ENCODE measurements at places on chromosomes 3 and 15. TPM values are rescaled to one million over a fixed set of nuclear protein-coding genes. Genes with fewer than 3 reads are reported as not detected.

DNA sequence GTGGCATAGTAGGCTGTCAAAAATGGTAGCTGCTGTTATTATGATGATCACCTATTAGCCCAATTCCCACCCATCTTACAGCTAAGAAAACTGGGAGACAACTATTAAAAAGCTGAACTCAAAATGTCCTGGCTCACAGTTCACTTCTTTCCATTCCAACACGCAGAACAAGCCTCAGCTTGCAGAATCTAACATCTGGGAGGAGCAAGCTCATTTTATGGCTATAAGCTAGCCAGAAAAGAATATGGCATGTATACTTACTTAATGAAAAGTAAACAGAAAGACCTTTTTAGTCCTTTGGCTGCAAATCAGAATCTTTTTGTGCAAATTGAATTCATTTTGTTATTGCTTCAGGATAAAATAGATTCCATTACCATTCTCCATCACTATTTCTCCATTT lies 34.8 kb upstream of the CFAP20DC start:
- DNase-seq, result no peak
- H3K27me3 ChIP-seq, result no peaks in the 10 kb centered on the region
- no peaks in the 10 kb centered on the region for H3K4me1 ChIP-seq
- no peaks in the 10 kb centered on the region for H3K36me3 ChIP-seq
- no peak overlapping the region for H3K4me3 ChIP-seq

- H3K4me1 ChIP-seq, result peaks cover under 1% of the 10 kb centered on the region
- H3K36me3 ChIP-seq, result no peaks in the 10 kb centered on the region
- DNase-seq, result no peak
- H3K4me3 ChIP-seq, result no peak overlapping the region
- H3K27me3 ChIP-seq, result no peaks in the 10 kb centered on the region
- peak overlapping the region; percentile 76 for H3K27ac ChIP-seq
Measured at GRCh38 chr3:14253707-14254382, 75.2 kb downstream of the LSM3 start.

DNA sequence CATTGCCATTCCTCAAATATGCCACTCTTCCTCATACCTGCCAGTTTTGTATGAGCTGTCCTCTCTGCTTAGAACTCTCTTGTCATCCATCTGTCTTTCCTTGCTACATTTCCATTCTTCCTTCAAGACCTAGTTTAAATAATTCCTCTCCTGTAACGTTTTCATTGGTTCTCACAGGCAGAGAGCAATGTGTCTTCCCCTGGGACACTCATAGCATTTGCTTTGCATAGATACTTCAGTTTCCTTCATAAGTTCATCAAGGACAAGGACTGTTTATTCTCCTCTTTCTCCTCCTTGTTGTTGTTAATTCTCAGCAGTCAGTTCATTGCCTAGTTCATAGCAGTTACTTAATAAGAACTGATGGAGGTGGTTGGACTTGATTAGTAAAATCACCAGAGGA lies 10.5 kb downstream of the NR2C2 start:
- no peaks in the 10 kb centered on the region for H3K27me3 ChIP-seq
- H3K4me3 ChIP-seq, result no peak overlapping the region
- no peaks in the 10 kb centered on the region for H3K4me1 ChIP-seq
- no peak for DNase-seq

MASP1 gene
- 11.5 TPM for total RNA-seq

GRCh38 chr15:89321521-89322410 lies 12.9 kb downstream of the POLG start:
- no peak overlapping the region for H3K4me3 ChIP-seq
- peaks cover 26% of the 10 kb centered on the region for H3K36me3 ChIP-seq

- no peaks in the 10 kb centered on the region for H3K27me3 ChIP-seq
- H3K4me3 ChIP-seq, result no peak overlapping the region
- H3K36me3 ChIP-seq, result no peaks in the 10 kb centered on the region
- no peaks in the 10 kb centered on the region for H3K4me1 ChIP-seq
Measured at GRCh38 chr15:75232252-75232813, 25.8 kb upstream of the GOLGA6C start.

CCR9 gene
- total RNA-seq, result not detected

EHD4 gene
- total RNA-seq, result 30.4 TPM

GRCh38 chr3:29614954-29615353 lies 334.1 kb downstream of the RBMS3 start:
- H3K27ac ChIP-seq, result no peak overlapping the region
- no peak overlapping the region for H3K4me3 ChIP-seq
- no peaks in the 10 kb centered on the region for H3K4me1 ChIP-seq
- no peak for DNase-seq
- no peaks in the 10 kb centered on the region for H3K36me3 ChIP-seq

CHRNA3 gene
- not detected for total RNA-seq

DNA sequence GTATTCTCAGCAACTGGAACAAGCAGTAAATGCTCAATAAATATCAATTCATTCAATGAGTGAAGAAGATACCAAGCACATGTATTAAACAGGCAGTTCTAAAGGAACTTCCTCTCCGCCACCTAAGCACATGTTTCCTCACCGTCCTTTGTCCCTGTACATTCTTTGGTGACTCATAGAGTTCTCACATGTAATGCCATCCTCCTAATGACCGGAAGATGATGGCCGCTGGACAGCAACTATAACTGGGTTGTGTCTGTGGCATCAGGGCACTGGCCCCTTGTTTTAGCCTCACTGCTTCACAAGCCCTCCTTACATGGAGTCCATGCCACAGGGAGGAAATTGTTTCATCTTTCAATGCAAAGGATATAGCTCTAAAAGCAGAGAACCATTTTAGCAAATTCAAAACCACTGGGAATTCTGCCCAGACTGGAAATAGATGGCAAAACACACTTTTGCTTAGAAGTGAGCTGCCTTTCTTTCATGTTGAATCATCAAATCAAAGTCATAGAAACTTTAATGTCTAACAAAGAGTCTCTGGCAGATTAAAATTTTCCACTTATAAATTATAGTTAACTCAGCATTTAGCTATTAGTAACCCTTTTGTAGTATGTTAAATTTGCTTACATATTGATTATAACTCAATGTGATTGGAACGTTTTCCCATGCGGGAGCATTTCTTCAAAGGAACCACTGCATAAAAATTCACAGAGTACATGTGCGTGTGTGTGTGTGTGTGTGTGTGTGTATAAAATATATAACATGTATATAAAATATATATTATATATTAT lies 74.1 kb downstream of the GAP43 start:
- no peaks in the 10 kb centered on the region for H3K4me1 ChIP-seq
- DNase-seq, result no peak
- H3K36me3 ChIP-seq, result no peaks in the 10 kb centered on the region
- H3K27ac ChIP-seq, result no peak overlapping the region

GRCh38 chr3:126341755-126342150 lies 15.5 kb downstream of the KLF15 start:
- no peak overlapping the region for H3K4me3 ChIP-seq
- H3K4me1 ChIP-seq, result no peaks in the 10 kb centered on the region
- peak; percentile 12 for DNase-seq
- no peaks in the 10 kb centered on the region for H3K27me3 ChIP-seq
- no peaks in the 10 kb centered on the region for H3K36me3 ChIP-seq

GRCh38 chr3:180646187-180646790 lies 33.0 kb downstream of the CCDC39 start:
- H3K36me3 ChIP-seq, result no peaks in the 10 kb centered on the region
- no peak overlapping the region for H3K27ac ChIP-seq
- H3K4me1 ChIP-seq, result no peaks in the 10 kb centered on the region
- no peak for DNase-seq
- H3K27me3 ChIP-seq, result no peaks in the 10 kb centered on the region
- no peak overlapping the region for H3K4me3 ChIP-seq

DNA sequence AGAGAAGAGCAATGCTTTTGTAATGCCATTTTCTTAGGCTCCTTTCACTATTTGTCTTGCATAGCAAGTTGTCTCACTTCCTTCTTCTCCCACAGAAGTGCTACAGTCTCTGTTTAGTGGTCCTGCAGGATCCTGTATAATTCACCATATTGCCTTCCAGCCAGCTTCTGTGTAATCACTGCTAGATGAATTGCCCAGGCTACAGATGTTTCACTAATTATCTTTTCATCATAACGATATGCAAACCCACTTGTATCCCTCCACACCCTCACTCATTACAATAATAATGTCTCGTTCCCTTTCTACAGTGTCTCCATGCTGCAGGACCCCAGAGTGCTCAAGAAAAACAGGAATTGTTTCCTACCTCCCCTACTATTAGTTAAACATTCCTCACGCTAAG lies 402.9 kb downstream of the TBL1XR1 start:
- no peaks in the 10 kb centered on the region for H3K36me3 ChIP-seq
- no peaks in the 10 kb centered on the region for H3K27me3 ChIP-seq
- H3K4me1 ChIP-seq, result no peaks in the 10 kb centered on the region

DNA sequence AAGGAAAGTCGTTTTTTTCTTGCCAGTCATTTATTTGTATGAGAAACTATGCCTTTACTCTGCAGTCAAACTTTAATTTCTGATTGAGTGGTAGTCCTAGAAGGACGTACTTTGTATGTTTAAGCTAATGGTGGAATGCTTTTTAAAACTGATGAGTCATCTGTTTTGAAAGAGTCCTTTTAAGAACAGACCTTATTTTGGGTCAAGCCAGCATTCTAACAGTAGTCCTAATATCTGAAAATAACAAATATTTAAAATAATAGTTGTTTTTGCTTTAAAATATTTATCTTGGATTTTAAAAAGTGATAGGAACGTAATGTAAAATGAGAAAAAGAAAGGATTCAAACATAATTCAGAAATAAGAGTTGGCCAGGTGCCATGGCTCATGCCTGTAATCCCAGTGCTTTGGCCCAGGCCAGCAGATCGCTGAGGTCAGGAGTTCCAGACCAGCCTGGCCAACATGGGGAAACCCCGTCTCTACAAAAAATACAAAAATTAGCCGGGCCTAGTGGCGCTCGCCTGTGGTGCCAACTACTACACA lies 1.3 kb upstream of the LRRC58 start:
- no peaks in the 10 kb centered on the region for H3K36me3 ChIP-seq
- no peaks in the 10 kb centered on the region for H3K27me3 ChIP-seq
- H3K4me1 ChIP-seq, result no peaks in the 10 kb centered on the region
- peak overlapping the region; percentile 98 for H3K4me3 ChIP-seq

DNA sequence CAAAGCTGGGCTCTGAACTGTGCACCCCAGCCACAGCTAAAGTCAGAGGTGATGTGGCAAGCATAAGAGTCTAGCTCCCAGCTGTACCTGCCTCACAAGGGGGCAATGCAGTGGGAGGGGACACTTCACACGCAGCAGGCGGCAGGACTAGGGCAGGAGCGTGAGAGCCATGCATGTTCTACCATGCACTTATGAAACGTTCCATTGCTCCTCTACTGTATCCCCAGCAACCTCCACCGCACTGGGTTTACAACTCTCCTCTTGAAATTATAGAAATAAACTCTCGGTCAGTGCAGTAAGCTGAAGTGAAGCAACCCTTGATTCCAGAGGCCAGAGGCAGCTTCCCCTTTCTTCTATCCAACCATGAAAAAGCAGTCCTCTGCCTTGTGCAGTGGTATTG lies 298.6 kb upstream of the STT3B start:
- H3K4me1 ChIP-seq, result no peaks in the 10 kb centered on the region
- no peak overlapping the region for H3K27ac ChIP-seq
- no peaks in the 10 kb centered on the region for H3K36me3 ChIP-seq
- DNase-seq, result no peak
- H3K27me3 ChIP-seq, result peaks cover 7% of the 10 kb centered on the region

CLPX gene
- 71.9 TPM for total RNA-seq

DNA sequence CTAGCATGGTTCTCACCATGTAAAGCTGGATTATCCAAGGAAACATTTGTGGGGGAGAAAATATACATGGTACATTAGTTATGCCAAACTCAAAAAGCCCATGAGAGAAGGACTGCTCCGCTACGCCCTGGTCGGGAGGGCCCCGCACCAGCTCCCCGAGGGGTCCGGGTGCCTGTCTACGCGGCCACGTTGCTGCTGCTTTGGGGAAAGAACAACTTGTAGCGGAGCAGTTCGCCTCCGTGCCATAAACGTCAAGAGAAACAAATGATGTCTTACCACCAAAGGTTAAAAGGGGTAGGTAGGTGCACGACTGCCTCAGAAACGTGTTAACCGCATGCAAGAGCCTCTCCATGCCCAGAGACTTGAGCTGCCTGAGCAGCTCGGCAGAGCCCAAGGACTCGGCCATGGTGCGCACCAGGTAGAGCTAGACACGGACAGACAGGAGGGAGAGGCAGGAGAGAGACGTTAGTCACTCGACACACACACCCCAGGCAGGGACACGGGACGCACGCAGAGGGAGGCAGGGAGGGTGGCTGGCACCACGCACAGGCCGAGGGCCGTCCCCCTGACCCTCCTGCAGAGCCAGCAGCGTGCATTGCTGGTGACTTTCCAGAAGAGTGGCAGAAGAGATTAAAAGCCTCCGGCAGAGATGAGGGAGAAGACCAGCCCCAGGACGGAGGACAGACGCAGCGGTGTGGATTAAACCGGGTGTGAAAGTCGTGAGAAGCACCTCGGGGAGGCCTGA lies 63.4 kb downstream of the CYFIP1 start:
- H3K4me3 ChIP-seq, result no peak overlapping the region
- no peaks in the 10 kb centered on the region for H3K27me3 ChIP-seq
- no peak overlapping the region for H3K27ac ChIP-seq
- DNase-seq, result no peak
- no peaks in the 10 kb centered on the region for H3K4me1 ChIP-seq

- no peak overlapping the region for H3K4me3 ChIP-seq
- H3K4me1 ChIP-seq, result no peaks in the 10 kb centered on the region
- DNase-seq, result no peak
- no peaks in the 10 kb centered on the region for H3K27me3 ChIP-seq
- no peaks in the 10 kb centered on the region for H3K36me3 ChIP-seq
Measured at GRCh38 chr3:29639578-29640290, 358.9 kb downstream of the RBMS3 start.

PLS1 gene
- total RNA-seq, result 15.7 TPM

DNA sequence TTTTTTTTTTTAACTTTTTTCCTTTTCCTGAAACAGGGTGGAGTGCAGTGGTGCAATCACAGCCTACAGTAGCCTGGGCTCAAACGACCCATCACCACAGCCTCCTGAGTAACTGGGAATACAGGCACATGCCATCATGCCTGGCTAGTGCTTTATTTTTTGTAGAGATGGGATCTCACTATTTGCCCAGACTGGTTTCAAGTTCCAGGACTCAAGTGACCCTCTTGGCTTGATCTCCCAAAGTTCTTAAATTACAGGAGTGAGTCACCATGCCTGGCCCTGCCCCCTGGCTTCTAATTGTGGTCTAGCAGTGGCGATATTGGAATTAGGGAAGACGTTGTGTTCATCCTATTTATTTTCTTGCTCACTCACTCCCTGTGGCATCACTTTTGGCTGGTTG lies 1138.4 kb downstream of the SI start:
- no peaks in the 10 kb centered on the region for H3K27me3 ChIP-seq
- H3K4me1 ChIP-seq, result no peaks in the 10 kb centered on the region
- no peak for DNase-seq
- H3K27ac ChIP-seq, result no peak overlapping the region
- H3K4me3 ChIP-seq, result no peak overlapping the region

GRCh38 chr3:141552440-141552991 lies 65.7 kb downstream of the RASA2 start:
- H3K4me3 ChIP-seq, result no peak overlapping the region
- peaks cover 9% of the 10 kb centered on the region for H3K36me3 ChIP-seq
- no peak overlapping the region for H3K27ac ChIP-seq
- H3K27me3 ChIP-seq, result no peaks in the 10 kb centered on the region

Data from breast epithelium (tissue), 4 donors.